ENCODE measurements at places on chromosomes 3 and 15.

- no peak for DNase-seq
Measured at GRCh38 chr3:191301017-191301416, 28.2 kb upstream of the CCDC50 start.

DNA sequence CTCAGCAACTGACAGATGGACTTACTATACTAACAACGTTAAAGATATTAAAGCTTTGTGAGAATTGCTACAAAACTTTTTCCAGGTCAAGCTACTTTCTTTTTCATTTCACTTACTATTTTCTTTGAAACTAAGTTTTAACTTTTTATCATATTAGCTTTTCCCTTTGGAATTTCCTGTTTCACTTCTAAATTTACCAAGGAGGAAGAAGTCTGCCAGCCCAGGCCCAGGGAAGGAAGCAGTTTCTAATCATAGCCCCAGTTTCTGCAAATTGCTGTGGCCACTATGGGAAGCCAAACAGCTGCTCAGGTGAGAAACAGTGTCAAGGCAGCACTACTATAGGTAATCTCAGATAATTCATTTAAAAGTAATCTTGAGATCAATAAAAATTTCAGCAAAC is 18.4 kb downstream of the CYFIP1 start:
- no peak for DNase-seq

GRCh38 chr3:106482451-106482850 is 613.6 kb upstream of the CBLB start:
- DNase-seq: no peak

DNA sequence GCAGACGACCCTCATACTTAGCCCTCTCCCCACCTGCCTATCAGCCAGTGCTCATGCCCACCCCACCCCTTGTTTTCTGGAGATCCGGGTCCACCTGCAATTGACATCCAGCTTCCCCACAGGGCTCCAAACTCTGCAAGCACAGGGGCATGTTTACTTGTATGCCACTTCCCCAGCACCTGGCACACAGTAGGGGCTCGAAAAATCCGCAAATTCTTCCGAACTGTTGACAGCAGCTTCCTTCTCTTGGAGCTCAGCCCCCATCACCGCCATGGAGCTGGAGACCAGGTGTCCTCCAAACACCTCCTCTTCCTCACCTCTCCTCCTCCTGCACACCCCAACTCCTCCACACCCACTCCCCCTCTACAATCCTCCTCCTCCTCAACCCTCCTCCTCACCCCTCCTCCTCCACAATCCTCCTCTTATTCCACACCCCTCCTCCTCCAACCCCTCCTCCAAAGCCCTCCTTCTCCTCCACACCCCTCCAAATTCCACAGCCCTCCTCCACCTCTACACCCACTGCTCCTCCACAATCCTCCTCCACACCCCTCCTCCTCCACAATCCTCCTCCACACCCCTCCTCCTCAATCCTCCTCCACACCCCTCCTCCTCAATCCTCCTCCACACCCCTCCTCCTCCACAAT is 70.4 kb upstream of the BLM start:
- no peak for DNase-seq

DNA sequence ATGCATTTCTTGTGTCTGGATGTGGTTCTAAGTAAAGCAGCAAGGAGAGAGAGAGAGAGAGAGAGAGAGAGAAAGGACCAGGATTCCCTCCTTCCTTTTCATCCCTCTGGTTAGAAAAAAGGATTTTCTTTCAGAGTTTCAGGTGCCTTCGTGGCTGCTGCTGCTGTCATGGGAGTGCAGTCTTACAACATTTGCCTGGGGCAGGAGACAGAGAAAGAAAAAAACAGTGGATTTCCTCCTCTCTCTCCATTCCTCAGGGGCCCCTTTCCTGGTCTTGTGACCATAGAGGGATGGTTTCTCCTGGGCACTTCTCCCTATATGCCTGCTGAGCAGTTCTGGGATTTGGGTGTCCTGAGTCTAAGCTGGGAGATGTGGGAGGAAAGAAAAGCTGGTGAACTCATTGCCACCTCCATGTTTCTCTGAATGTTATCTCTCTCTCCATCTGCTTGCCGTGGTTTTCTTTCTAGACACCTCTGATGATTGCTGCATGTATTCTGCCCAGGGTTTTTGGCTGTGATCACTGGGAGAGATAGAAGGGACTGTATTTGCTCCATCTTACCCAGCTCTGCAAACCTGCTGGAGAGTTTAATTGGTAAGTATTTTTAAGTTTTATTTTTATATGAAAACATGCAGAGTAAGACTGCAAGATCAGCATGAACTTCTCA is 142.4 kb upstream of the RGMA start:
- DNase-seq: no peak

DNA sequence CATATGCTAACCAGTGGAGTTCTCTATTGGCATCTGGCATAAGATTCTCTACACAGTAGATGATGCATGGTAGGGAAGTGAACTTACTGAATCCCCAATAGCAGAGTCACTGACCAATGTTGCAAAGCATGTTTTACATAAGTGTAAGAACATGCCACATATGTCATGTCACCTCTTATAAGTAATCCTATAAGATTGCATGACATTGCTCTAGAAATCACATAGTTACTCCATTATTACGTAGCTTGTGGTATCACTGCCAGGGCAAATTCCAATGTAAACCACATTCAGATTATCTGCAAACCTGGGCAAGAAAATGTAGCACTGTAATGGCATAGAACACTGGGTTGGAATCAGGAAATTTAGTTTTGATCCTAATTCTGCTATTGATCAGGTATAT is 198.2 kb upstream of the UMPS start:
- no peak for DNase-seq

DNA sequence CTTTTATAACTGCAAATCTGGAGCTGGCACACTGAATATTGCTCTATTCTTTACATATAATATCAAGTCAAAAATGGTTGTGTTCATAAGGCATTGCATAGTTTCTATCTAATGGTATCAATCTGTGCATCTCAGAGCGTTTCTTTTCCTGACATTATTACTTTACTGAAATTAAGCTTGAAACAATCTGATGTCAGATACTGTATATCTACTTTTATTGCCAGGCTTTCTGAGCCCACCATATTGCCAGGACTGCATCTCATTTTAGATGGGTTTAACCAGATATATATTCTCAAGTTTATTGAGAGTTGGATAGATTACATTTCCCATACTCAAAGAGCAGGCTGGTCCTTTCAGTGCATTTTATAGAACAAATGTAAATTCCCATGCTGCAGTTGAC is 122.7 kb upstream of the MEIS2 start:
- no peak for DNase-seq

DNA sequence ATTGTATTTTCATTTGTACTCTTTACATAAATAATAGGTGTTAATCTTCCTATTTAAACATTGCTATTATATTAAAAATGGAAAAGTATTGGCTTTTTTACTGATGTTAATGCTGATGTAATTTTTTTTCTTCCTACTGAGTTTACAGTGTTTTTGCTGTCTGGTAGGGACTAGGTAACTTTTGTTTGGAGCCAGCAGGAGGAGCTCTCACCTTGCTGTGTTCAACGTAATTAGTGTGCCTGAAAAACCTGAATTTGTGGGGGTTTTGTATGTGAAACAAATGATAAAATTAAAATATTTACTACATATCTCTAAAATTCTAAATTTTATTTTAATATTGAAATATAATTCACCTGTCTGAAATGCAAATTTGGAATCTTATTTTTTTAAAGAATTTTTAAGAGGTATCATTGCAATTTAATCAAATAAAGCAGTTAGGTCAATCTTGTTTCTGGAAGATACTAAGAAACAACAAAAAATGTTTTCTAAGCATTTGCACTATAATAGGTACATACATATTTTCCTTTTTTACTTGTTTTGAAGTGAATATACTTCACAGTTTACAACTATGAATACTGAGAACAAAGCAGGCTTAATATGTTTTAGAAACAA is 48.8 kb downstream of the EPHA6 start:
- no peak for DNase-seq

DNA sequence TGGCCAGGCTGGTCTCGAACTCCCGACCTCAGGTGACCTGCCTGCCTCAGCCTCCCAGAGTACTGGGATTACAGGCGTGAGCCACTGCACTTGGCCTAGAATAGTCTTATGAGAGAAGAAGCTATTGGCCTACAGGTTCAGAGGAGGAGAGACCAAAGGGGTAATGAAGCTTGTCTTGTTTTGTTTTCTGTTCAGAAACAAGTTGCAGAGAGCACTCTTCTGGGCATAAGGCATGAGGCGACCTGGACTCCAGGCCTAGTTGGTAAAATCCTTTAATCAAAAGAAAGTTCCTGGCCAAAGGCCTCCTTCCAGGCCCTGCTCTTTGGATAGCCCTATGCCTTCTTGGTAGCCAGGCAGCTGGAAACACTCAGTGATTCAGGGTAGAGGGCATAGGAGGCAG is 87.3 kb upstream of the SKOR1 start:
- no peak for DNase-seq

DNA sequence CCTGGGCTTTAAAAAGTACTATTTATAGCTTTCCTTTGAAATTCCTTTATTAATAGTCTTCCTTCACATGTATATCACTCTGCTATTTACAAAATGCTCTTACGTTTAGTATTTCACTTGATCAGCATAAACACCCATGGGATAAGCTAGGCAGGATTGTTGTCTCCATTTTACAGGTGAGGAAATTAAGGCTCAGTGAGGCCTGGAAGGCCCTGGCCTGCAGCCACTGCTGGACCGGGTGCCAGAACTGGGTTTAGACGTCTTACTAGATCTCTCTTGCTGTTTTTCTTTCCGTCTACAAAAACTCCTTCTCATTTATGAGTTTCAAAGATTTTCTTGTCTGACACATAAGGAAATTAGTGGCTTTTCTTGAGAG is 236.4 kb downstream of the LPP start:
- no peak for DNase-seq

GRCh38 chr3:18440066-18440722 is 15.1 kb upstream of the SATB1 start:
- DNase-seq: no peak
